ENCODE measurements at places on chromosomes 13 and 19.

GRCh38 chr19:39826311-39826945 is 7.5 kb downstream of the DYRK1B start:
- no peak for DNase-seq

DNA sequence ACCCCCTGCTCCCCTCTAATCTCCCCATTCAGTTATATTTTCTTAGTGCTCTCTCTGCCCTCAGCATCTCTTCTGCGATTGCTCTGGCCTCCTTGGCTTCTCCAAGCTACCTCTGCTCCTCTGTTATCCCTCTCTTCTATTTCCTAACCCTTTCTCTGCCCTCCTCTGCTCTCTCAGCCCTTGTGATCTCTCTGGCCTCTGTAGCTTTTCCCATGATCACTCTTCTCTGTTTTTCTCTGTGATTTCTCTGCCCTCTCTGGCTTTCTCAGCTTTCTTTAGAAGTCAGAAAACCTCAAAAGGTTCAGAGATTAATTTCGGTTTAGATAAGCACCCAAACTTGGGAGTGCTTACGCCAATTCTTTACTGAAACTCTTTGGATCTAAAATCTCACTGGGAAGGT is 795.0 kb downstream of the DIAPH3 start:
- no peak for DNase-seq

GRCh38 chr19:743168-743687 is 7.7 kb upstream of the MISP start:
- DNase-seq, result no peak

DNA sequence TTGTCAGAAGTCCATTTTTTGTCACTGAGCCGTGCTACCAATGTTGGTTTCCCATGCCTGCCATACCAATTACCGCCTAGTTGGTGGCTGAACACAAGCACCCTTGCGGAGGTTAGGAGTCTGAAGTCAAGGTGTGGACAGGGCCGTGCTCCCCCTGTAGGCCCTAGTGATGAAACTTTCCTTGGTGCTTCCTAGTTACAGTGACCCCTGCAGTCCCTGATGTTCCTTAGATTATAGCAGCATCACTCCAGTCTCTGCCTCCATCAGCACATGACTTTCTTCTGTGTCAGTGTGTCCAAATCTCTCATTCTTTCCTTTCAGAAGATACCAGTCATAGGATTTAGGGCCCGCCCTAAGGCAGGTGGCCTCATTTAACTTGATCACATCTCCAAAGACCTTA is 99.0 kb downstream of the MYO16 start:
- DNase-seq, result no peak

DNA sequence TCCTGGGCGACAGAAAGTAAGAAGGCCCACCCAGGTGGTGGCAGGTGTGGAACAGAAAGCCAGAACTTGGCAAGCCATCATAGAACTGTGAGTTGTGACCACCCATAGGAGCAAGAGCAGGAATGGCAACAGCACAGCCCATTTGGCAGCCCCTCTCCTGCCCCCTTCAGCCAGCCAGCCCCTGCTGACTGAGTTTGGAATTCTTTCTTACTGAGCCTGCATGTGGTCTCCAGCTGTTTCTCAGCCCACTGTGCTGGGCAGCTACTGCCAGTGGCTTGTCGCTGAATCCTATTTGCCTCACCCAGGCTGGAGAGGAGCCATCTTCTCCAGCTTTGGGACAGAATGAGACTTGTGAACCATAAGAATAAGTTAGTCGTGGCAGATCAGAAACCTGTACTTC is 28.3 kb downstream of the CNMD start:
- no peak for DNase-seq

GRCh38 chr19:29988351-29988750 is 46.3 kb downstream of the URI1 start:
- no peak for DNase-seq

GRCh38 chr13:110396913-110397381 is 89.9 kb downstream of the COL4A2 start:
- no peak for DNase-seq

DNA sequence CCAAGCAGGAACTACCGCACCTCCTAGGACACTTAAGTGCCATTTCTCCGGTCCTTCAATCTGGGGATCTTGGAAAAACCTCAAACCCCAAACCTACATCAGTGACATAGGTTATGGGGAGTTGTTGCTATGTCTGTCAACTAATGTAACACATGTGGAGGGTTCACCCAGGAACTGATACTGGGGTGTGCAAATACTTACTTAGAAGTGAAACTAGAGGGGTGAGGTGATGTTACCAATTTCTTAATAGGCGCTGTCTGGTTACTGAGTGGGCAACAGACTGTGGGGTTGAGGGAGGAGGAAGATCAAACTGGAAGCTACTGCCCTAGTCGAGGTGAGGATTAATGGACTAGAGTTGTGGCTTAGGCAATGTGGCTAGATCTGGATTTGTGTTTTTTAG is 1.9 kb downstream of the ZNF586 start:
- no peak for DNase-seq

DNA sequence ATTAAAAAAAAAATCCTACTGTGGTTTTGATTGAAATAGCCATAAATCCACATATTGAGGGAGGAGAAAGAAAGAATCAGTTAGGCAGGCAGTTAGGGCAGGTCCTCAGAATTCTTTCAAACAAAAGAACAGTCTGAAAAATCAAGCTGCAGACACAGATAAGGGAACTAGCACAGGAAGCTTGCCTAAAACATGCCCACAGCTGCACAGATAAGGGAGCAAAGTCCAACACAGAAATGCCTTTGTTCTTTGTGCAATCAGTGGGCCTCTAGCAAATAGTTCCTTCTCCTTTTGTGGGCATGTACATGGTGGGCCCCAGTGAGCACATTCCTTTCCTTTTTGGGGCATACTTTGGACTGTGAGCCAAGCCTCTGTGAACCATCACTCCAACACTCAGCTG is 42.7 kb downstream of the UTP14C start:
- DNase-seq, result no peak

GRCh38 chr19:30132343-30133075 is 190.5 kb downstream of the URI1 start:
- DNase-seq, result no peak

DNA sequence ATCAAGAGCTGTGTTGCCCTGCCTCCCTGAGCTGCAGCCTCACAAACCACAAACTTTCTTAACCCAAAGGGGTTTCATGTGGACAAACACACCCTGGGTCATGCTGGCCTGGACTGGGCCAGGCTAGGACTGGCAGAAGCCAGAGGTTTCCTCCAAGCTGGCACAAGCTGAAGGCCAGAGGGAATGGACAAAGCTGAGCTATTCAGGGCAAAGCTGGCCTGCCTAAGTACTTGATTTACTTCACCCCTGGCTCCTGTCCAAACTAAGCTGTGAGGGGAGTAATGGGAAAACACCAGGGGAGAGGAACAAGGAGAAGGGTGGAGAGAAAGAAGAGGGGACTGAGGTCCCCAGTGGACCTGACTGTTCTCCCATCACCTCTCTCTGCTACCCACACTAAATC is 6.2 kb downstream of the CPAMD8 start:
- DNase-seq, result no peak

- no peak for DNase-seq
Measured at GRCh38 chr13:88005188-88005587, 334.0 kb downstream of the SLITRK5 start.

DNA sequence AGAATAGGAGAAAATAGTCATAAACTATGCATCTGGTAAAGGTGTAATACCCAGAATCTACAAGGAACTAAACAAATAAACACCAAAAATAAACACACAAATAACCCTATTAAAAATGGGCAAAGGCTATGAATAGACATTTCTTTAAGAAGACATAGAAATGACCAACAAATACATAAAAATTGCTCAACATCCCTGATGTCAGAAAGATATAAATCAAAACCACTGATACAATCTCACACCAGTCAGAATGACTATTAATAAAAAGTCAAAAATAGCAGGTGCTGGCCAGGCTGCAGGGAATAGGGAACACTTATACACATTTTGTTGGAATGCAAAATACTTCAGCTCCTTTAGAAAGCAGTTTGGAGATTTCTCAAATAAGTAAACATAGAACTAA is 352.1 kb upstream of the SLITRK1 start:
- DNase-seq, result no peak

- no peak for DNase-seq
Measured at GRCh38 chr19:2529473-2529918, 53.6 kb downstream of the GADD45B start.

DNA sequence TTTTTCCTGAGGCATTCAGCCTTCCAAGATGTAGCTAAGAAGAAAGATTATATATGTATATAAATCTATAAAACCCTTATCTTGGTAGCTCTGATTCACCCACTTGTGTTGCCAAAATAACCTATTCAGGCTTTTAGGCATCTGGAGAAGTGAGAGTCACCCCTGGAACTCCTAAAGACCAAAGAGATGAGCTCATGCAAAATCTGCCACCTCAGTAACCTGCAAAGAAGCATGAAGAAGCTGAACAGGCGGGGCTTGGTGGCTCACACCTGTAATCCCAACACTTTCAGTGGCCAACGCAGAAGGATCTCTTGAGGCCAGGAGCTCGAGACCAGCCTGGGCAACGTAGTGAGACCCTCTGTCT is 393.7 kb downstream of the FOXO1 start:
- no peak for DNase-seq

DNA sequence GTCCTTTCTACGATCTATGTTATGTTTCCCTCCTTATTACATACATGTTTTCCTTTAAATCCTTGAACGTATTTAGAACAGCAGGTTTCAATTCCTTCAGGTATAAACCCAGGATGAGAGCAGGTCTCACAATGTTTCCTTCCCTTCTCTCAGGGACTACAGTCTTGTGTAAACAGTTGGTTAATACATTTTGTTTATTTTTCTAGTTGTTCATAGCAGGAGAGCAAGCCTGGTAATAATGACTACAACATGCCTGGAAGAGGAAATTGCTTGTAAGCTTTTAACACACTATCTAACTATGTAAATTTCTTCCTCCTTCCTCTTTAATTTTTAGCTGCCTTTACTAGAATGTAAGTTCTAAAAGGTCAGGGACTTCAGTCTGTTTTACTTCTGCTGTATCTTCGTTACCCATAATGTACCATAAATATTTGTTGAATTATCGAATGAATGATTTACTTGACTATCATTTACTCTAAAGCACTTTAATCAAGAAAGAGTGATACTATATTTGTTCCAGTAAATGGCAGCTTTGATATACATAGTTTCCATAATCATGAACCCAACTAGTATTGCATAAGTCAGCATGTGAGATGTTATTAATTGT is 28.9 kb upstream of the TNFRSF19 start:
- DNase-seq, result no peak

DNA sequence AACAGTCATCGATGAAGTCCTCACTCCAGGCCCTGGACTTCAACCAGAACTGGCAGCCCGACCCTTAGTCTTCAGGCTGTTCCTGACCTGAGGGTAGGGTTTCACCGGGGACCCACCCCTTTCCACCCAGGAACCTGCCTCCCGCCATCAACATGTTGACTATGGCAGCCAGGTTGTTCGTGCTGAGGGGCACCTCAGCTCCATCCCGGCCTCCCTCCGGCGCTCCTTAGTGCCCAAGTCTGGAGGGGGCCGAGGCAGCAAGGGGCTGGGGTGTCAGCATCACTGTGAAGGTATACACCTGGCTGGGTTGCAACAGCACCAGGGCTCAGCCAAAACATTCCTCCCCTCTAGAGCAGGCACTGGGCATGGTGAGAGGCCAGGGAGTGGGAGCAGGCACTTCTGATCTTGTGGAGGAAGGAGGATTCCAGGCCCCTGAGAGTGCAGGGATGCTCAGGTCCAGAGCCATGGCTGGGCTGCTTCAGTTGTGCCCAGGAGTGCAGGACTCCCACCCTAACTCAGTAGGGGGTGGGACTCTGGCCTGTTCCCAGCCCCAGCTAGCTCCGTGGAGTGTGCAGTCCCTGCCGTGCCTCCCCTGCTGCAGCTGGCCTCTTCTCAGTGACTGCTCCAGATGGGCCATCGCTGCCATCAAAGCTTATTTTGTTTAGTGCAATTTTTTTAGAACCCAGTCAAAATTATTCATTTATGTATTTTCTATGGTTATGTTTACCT is 1445.9 kb downstream of the PCDH9 start:
- no peak for DNase-seq

GRCh38 chr19:36265856-36266374 is 51.0 kb downstream of the ZNF146 start:
- DNase-seq, result no peak

GRCh38 chr19:17209126-17210036 is 5.8 kb upstream of the USE1 start:
- peak; percentile 20 for DNase-seq

GRCh38 chr13:25286308-25286968 is 850 bp downstream of the MTMR6 start:
- no peak for DNase-seq

- DNase-seq, result no peak
Measured at GRCh38 chr13:49113526-49114286, 106.4 kb upstream of the MLNR start.

DNA sequence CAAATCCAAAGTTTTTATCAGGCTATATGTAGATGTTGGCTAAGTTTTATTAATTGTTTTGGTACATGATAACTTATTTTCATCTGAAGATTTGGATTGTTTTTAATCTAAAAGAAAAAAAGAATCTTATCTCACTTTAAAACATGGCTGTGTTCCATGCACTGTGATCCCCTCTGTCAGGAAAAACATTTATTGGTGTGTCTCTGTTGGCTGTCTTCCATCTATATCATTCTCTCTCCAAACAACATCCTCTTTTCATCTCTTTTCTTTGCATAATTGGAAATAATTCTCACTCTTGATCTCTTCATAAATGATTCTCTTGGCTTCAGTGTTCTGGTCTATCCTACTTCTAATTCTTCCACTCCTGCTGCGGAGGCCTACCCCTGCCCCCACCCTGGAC is 4.2 kb downstream of the NALCN start:
- no peak for DNase-seq

- no peak for DNase-seq
Measured at GRCh38 chr13:52164989-52165388, 5.6 kb upstream of the NEK3 start.

DNA sequence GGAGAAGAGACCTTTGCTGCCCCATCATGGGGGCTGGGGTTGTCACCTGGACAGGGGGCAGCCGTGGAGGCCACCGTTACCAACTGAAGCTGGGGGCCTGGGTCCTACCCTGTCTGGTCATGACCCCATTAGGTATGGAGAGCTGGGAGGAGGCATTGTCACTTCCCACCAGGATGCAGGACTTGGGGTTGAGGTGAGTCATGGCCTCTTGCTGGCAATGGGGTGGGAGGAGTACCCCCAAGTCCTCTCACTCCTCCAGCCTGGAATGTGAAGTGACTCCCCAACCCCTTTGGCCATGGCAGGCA is 9.0 kb downstream of the EGLN2 start:
- no peak for DNase-seq

DNA sequence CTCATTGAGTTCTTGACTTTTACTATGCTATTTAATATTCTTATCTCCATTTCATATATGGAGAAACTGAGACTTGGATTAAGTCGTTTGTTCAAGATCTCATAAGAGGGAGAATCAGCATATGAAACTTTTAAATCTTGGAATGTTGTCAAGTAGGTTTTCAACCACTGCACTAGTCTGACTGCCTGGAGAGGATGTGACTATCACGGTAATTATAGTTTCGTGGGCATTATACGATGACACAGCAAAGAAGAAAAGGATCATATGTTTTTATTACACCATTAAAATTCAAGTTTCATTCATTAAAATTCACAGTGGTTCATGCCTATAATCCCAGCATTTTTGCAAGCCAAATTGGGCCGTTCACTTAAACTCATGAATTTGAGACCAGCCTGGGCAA is 555.2 kb downstream of the SLITRK1 start:
- DNase-seq, result no peak

GRCh38 chr19:9674663-9675357 is at the start of gene ZNF562:
TSS of gene ZNF562 (minus strand) at chr19:9675100. CDS start at chr19:9660744, 14,356 bp downstream.
- DNase-seq, result peak; percentile 77

GRCh38 chr19:48239582-48240141 is 16.1 kb downstream of the CARD8 start:
- DNase-seq, result no peak
